ENCODE measurements at places on chromosomes 7 and 10. TPM values are rescaled to one million over a fixed set of nuclear protein-coding genes. Genes with fewer than 3 reads are reported as not detected.

Gene MSS51
- total RNA-seq = 2.6 TPM

Gene IL6
- 151 TPM for total RNA-seq

Gene PKD2L1
- not detected for total RNA-seq

DNA sequence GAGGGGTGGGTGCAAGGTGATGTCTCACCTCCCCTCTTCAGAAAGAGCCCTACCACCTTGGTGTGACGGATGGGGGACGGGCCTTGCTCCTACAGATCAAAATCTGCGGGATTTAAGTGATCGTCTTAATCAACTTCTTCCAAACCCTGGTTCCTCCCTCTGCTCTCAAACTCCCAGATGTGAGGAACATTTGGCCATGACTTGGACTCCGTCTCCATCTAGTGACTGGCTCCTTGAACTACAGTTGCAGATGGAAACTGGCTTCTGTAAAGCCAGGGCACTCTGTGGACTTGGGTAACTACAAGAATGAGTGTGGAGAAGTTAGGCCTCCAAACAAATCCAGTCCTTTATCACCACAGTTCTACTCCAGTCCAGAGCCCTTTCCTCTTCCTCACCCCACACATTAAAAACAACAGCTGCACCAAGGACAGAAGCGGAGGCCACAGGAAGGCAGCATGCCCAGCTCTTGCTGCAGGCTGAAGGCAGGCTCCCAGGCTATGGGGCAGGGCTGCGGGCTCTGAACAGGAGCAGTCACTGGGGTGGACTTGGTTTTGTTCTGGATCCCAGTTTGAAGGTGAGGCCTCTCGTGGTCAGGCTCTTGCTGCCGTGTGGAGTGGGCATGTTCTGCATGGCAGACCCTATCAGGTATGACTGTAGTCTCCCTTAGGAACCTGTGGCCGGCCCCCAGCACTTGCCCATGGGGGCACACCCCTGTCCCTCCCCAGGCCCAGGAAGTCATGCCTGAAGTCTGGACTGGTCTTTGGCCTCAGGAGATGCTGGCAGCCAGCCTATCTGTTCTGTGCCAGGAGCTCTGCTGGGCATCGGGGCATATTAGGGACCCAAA lies 79.4 kb downstream of the VWC2 start:
- DNase-seq = no peak

DNA sequence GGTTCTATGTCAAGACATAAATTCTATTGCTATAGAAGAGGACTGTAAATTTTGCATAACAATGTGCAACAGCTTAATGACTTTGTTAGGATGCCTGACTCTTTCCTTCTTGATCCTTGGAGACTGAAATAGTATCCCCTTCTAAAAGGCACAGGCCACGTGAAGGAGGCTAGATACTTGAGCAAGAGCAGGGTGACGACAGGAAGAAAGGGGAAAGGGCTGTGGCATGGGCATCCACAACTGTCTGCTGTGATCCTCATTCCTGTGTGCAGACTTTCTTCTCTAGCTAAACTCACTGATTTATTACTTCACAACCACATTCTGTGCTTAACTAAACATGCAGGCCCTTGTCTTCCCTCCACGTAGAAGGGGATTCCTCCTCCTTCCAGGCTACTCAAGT lies 1111.8 kb upstream of the C7orf33 start:
- no peak for DNase-seq

DNA sequence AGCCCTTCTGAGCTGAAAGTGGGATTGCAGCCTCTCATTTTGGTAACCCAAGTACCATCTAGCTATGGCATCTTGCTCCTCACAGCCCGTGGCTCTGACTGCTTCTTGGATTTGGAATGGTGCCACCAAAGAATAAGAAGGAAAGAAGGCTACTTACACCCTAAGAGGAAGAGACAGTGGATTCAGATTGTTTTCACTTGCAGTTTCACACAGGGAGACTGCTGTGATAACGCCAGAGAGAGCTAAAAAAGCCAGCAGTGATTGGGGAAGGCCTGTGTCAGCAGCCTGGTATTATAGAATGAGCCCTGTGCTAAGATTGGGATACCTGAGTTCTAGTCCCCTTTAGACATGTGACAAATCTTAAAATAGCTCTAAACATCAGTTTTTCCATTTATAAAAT lies 3.6 kb upstream of the LRRC4 start:
- no peak for DNase-seq

DNA sequence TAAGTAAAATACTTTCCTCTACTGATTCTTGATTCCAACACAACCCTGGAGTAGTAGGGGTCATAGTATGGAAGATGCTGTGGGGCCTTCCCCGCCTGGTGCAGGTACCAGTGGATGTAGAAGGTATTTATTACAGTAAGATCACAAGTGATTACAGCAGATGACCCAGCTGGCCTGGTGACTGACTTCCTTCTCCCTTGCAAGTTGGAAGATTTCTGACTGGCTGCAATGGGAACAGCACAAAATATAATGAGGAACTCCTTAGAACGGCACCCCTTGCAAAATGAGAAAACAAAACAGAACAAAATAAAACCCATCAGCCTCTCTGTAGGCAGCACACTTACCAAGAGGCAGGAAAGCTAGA lies 61.7 kb upstream of the TARP start:
- no peak for DNase-seq
